ENCODE measurements at places on chromosomes 2 and 18. TPM values are rescaled to one million over a fixed set of nuclear protein-coding genes. Genes with fewer than 3 reads are reported as not detected.

Gene PPP4R3B
- total RNA-seq = 30.1 TPM

Gene LYG2
- not detected for total RNA-seq

Gene LDLRAD4
- 1.5 TPM for total RNA-seq

Gene RAB6D
- not detected for total RNA-seq

Gene NXPH2
- not detected for total RNA-seq

Gene SERPINB13
- total RNA-seq = not detected

Gene CD8A
- total RNA-seq = 0.26 TPM

Gene GKN2
- 4.3 TPM for total RNA-seq

Gene HOXD13
- total RNA-seq = 0.24 TPM

Gene CNOT9
- total RNA-seq = 44.1 TPM

Gene GPC1
- total RNA-seq = 214 TPM

Gene PTPRN
- total RNA-seq = 1.1 TPM

Gene ARMC9
- 16.3 TPM for total RNA-seq

Gene ONECUT2
- total RNA-seq = 0.32 TPM

Gene INPP5D
- total RNA-seq = 0.60 TPM

Gene INHBB
- total RNA-seq = 25.0 TPM

Gene FOXD4L1
- 0.37 TPM for total RNA-seq

Gene ARHGEF33
- not detected for total RNA-seq

Gene TNFRSF11A
- 7.3 TPM for total RNA-seq

Gene DUSP2
- total RNA-seq = 0.53 TPM

Gene NABP1
- total RNA-seq = 13.8 TPM

Gene LIMS4
- 0.62 TPM for total RNA-seq

Gene CNDP1
- total RNA-seq = not detected

Gene CCBE1
- 12.5 TPM for total RNA-seq

Gene NT5DC4
- total RNA-seq = not detected

Gene NCKAP5
- total RNA-seq = 1.4 TPM

Gene GRB14
- total RNA-seq = 4.6 TPM

Gene COL4A3
- total RNA-seq = 0.28 TPM

Gene CREG2
- total RNA-seq = 9.9 TPM

Gene DSG4
- total RNA-seq = not detected

Gene MRPL19
- total RNA-seq = 66.0 TPM
